ENCODE measurements at places on chromosomes 7 and 10.

DNA sequence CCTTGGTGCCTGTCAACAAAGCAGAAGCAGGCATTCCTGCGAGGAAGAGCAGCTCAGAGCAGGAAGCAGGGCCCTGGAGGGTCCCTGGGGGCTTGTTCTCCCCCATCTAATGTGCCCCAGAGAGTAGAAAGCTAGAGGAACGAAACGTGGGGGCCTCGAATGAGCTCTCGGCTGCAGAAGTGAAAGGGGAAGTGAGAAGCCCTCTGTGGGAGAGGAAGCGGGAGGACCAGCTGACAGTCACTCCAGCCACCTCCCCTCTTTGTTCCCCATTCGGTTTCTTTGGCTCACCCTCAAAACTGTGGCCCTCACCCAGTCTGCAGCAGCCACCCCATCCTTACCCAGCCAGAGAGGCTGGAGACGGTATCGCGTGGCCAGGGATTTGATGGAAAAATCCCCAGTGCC is 25.0 kb downstream of the C10orf105 start:
- no peak for DNase-seq

GRCh38 chr10:33808475-33808874 is 474.0 kb upstream of the NRP1 start:
- DNase-seq = no peak

GRCh38 chr7:5597772-5598171 is 174.1 kb upstream of the TNRC18 start:
- no peak for DNase-seq

- no peak for DNase-seq
Measured at GRCh38 chr10:88361995-88362807, 220.9 kb downstream of the RNLS start.

DNA sequence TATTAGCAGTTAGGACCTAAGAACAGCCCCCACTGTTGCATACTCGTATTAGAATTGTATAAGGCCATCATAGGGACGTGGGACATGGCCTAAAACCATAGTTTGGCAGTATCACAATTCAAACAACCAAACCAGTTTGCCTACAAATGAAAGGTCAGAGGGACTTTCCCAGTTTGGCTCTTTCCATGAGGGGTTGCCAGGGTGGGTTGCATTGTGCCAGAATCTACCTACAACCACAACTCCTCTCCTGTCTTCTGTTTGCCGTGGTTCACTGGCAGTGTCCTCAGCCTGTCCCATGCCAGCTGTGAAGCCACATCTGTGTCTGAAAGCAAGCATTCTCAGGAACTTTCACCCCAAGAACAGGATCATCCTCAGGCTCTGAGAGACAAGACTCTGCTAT is 44.5 kb downstream of the PIK3AP1 start:
- DNase-seq = no peak

- peak; percentile 73 for DNase-seq
Measured at GRCh38 chr10:78278058-78278404, 244.4 kb downstream of the RPS24 start.

- no peak for DNase-seq
Measured at GRCh38 chr7:131370523-131370968, 42.9 kb downstream of the MKLN1 start.

GRCh38 chr7:22549667-22550513 is 49.9 kb upstream of the STEAP1B start:
- DNase-seq = no peak
